ENCODE measurements at places on chromosomes 16 and 17. TPM values are rescaled to one million over a fixed set of nuclear protein-coding genes. Genes with fewer than 3 reads are reported as not detected.

Gene NDEL1
- total RNA-seq, result 74.5 TPM

Gene GDPD3
- total RNA-seq, result 1.8 TPM

Gene TEX14
- not detected for total RNA-seq

Gene OR2C1
- total RNA-seq, result not detected

Gene ZNF205
- 10.7 TPM for total RNA-seq

Gene GNAO1
- total RNA-seq, result not detected

Gene GTF3C1
- total RNA-seq, result 45.9 TPM

Gene KRTAP4-1
- total RNA-seq, result not detected

Gene HOXB6
- total RNA-seq, result not detected

Gene GLTPD2
- not detected for total RNA-seq

Gene B3GNT9
- 44.9 TPM for total RNA-seq

Gene CA4
- not detected for total RNA-seq

Gene CYGB
- total RNA-seq, result 208 TPM

Gene TP53TG3D
- total RNA-seq, result 2.2 TPM

Gene AMFR
- total RNA-seq, result 127 TPM

Gene CHRNE
- 0.72 TPM for total RNA-seq

Gene CPSF4L
- total RNA-seq, result not detected

Gene TBC1D3E
- total RNA-seq, result not detected

Gene KCNH6
- not detected for total RNA-seq

Gene UBALD1
- total RNA-seq, result 17.0 TPM

Data from cardiac atrium fibroblast (primary cell).